H1 (cell line): ENCODE measurements at places on chromosomes 7 and 10. TPM values are rescaled to one million over a fixed set of nuclear protein-coding genes. Genes with fewer than 3 reads are reported as not detected.

Gene OR9A2
- not detected in 2 replicates for total RNA-seq

Gene ABCB1
- total RNA-seq = 0.88 and 1.2 TPM in 2 replicates

Gene SNX10
- 9.6 and 9.9 TPM in 2 replicates for total RNA-seq

Gene CLEC5A
- not detected in 2 replicates for total RNA-seq

Gene NPFFR1
- total RNA-seq = 0.06 TPM in 1 of 2 replicates, not detected in the other

Gene MKX
- total RNA-seq = 0.92 and 1.3 TPM in 2 replicates

Gene CNNM1
- total RNA-seq = 0.57 and 0.74 TPM in 2 replicates

DNA sequence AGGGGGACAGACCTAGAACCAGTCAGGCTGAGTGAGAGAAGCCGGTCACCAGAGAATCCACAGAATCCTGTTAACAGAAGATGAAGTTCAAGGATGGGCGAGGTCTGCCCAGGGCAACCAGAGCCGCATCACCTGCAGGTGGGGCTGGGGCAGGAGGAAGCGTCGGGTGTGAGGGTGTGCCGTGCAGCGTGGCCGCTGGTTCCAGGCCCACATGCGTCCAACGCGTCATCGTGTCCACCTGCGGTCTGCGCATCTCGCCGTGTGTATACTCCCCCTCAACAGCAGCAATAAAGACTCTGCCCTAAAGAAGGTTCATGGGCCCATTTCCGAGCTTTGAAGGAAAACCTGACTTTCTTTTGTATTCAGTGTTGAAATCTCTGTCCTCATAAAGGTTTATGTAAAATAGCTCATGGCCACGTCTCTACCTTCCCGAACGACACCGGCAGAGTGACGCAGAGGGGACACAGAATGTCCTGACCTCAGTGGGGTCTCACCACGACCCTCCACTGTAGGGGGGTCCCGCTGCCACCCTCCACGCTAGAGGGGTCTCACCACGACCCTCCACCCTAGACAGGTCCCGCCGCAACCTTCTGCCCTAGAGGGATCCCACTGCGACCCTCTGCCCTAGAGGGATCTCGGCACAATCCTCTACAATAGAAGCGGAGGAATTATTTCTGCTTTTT is 446.9 kb downstream of the PTPRN2 start:
- DNase-seq = no peak

DNA sequence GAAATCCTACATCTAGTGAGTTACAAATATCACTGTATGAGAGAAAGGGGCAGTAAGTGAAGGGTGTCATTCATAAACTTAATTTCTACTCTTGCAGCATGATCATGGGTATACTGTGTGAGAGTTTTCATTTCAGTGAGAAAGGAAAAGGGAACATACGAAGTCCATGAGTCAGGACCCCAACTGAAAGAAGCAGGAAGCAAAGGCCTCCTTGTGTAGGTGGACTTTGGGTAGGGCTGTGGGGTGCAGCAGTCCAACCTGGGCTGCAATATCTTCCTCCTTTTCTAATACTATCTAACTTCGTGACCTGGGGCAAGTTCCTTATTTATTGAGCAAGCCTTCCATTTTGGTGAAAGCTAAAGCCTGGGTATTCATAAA is 248.2 kb upstream of the TCF7L2 start:
- DNase-seq = no peak

- DNase-seq = no peak
Measured at GRCh38 chr10:77357185-77357584, 280.4 kb downstream of the KCNMA1 start.

DNA sequence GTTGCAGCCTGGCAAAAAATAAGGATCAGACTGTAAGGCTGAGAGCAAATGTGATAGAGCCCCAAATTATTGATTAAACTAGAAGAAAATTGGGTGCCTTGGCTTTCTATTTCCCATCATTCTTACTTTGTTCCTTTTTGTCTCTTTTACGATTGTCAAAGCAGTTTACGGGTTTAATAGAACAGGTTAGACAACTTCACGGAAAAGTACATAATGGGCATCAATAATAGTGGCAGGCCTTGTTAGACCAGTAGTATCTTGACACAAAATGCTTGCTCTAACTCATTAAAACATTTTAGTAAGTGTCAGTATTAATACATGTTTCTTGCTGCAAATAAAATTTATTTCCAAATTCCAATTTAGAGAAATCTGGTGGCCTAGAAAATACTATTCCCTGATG is 14.5 kb upstream of the GGCT start:
- no peak for DNase-seq

GRCh38 chr10:131019696-131020095 is 291.8 kb downstream of the TCERG1L start:
- no peak for DNase-seq

- DNase-seq = no peak
Measured at GRCh38 chr7:66571568-66571967, 57.1 kb upstream of the KCTD7 start.

GRCh38 chr7:975702-976473 is 539 bp upstream of the COX19 start:
- no peak for DNase-seq

- no peak for DNase-seq
Measured at GRCh38 chr10:28880683-28880950, 203.3 kb downstream of the BAMBI start.

DNA sequence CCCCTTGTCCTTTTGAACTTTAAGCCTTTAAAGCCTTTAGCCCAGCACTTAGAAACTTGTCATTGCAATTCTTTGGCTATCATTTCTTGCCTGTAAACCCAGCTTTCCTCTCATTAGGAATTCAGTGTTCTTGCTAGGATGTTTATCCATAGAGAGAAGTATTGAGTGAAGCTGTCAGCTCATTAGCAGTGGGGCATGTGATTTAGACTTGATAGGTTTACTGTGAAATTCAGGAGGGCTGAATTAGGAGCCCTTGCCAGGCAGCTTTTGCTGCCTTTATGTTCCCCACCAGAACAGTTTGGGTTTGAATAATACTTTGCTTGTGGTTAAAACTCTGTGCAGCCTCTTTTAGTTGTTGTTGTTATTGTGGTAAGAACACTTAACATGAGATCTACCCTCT is 39.5 kb downstream of the LHFPL3 start:
- DNase-seq = no peak

GRCh38 chr10:129973674-129974059 is 9.6 kb upstream of the EBF3 start:
- DNase-seq = no peak

DNA sequence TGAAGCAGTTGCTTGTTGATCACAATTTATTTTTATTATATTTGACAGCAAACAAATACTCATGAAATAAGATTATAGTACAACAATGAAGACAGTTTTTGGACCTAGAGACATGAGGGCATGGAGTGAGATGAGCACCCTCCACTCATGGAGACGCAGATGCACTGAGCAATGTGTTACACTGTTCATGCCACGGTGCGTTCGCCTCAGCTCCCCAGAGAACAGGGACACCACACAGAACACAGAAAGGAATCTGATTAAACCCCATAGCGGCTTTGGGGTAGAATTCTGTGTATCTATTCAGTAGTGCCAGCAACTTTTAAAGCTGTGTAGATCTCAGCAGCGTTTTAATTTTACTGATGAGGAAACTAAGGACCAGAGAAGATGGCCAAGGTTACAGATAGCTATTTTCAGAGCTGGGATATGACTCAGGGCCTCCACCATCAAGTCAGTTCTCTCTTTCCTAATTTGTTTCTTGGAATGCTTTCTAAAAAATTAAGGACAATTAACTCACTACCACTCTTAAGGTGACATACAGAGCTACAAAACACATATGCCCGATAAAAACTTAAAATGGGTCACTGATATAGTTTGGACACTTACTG is 33.6 kb downstream of the FAM25A start:
- DNase-seq = no peak

DNA sequence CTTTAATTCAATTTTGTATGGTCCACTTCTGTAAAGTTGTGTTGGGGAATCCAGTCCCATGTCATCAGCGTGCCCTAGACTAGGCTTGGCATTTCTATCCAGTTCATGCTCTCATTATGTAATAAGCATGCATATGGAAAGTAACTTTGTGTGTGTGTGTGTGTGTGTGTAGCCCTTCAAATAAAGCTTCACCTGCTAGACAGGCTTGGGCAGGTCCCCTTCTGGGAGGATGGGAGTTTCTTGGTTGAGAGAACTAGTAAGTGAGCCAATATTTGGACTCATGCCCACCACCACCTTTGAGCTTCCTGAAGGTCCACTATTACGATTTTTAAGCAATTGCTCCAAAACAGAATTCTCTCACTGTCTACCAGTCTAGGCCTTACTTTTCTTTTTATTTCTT is 6.9 kb downstream of the BZW2 start:
- DNase-seq = no peak

- DNase-seq = peak; percentile 56
Measured at GRCh38 chr10:67788028-67788886, 49.7 kb downstream of the DNAJC12 start.

- DNase-seq = no peak
Measured at GRCh38 chr7:12865593-12865992, 178.2 kb downstream of the ARL4A start.

GRCh38 chr10:76242956-76243355 is 811.5 kb downstream of the LRMDA start:
- DNase-seq = no peak
